ENCODE measurements at places on chromosomes 11 and 22.

- DNase-seq: no peak
These were observed 445.0 kb upstream of the B3GAT1 start for GRCh38 chr11:134857035-134857434.

GRCh38 chr11:69907611-69908010 is 88.4 kb upstream of the FGF3 start:
- no peak for DNase-seq

DNA sequence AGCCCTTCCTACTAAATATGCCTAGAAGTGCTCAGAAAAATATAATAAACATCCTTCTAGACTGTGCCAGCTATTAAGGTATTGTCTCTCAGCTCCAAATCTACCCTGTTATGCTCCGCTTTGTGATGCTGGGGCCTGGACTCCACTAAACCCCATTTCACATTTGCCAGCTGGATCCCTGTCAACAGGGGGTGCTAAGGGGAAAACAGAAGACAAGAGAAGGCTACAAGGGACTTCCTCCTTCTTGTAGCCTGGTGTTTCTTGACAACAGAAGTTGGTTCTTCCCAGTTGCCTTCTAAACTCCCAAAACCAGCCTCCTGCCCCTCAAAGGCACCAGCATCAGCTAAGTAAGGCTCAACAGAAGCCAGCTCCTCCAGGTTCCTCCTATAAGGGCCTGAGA is 5.2 kb downstream of the NUMA1 start:
- DNase-seq: no peak

DNA sequence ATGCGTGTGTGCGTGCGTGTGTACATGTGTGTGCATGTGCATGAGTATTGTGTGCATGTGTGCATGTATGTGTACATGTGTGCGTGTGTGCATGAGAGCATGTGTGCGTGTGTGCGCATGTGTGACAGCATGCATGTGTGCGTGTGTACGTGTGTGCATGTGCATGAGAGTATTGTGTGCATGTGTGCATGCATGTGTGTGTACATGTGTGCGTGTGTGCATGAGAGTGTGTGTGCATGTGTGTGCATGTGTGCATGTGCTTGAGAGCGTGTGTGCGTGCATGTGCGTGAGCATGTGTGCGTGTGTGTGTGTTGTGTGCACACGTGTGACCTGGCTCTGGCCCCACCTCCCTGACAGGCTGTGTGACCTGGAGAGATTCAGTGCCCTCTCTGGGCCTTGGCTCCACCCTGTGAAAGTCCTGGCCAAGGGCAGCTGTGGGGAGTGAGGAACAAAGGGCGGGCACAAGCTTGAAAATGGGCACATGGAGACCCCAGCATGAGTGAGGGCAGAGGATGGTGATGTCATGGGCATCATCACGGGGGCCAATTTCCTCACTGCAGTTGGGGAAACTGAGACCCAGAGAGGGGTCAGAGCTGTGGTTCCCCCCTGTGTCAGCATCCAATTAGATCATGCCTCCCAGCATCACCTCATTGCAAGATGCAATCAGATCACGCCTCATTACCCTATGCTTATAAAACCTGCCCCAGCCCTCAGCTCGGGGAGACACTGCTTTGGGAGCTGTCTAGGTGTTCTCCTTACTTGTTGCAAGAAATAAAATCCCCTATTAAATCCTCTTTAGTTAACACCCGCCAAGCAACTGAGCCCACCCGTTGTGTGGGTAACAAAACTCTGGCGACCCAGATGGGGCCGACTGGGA is 658 bp downstream of the ACY3 start:
- DNase-seq: no peak

DNA sequence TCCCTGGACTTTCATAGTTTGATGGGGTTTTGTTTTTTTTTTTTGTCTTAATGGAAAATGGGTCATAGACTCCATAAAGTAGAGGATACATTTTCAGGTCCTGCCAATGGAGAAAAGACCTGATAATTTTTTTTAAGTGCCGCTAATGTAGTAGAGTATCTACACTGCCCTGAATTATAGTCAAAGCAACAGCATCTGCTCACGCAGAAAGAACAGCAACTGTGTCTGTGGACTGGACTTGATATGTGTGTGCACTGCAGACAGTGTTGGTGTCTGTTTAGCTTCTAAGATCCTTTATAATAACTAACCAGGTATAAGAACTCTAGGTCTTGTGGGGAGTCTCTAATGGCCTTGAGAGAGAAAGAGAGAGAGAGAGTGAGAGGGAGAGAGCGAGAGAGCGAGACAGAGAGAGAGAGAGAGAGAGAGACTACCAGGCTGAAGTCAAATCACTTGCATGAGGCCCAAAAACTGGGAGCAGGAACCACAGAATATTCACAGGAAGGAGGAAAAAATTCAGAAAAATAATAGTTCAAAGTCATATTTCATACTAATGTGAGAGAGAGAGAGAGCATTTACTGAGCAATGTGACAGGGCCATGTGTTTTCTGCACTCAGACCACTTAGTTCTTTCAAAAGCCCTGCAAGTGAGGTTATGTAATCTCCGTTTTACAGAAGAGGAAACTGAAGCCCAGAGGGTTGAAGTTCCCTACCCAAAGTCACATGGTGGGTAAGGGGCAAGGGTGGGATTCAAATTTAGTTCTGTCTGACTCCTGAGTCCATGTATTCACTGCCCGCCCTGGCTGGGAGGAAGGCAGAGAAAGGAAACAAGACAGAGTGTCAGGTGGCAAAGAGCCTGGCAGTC is 8.6 kb upstream of the MIAT start:
- no peak for DNase-seq

DNA sequence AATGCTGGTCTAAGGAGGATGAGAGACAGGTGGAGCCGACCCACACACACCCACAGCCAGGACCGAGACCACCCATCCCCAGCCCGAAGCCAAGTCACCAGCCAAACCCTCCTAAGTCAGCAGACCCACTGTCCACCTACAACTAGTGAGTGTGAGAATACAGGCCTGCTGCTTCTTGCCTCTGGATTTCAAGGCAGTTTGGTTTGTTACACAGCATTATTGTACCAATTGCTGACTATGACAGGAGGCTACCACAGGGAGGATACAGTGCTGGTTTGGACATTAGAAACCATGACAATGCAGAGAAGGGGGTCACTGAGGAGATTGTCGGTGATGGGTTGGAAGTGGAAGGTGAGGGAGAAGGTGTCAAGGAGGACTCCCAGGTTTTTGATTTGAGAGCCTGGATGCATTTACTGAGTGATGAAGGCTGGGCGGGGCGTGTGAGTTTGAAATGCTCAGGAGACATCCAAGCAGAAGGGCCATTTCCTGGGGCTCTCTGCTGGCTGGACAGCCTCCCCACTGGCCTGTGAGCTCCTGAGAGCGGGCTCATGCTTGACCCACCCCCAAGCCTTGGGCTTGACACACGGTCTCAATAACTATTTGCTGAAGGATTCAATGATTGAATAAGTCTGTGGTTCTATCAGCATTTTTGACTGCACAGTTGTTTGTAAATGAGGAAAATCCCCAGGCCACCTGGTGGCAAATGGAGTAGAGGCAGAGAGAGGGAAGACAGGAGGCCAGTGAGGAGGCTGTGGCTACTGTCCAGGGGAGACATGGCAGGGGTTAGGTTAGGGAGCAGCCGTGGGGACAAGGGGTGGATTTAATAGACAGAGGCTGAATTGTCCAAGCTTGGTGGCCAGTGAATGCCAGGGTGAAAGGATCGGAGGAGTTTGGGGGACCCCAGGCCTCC is 9.4 kb upstream of the SSTR3 start:
- DNase-seq: no peak
